ENCODE measurements at places on chromosomes 13 and 19.

DNA sequence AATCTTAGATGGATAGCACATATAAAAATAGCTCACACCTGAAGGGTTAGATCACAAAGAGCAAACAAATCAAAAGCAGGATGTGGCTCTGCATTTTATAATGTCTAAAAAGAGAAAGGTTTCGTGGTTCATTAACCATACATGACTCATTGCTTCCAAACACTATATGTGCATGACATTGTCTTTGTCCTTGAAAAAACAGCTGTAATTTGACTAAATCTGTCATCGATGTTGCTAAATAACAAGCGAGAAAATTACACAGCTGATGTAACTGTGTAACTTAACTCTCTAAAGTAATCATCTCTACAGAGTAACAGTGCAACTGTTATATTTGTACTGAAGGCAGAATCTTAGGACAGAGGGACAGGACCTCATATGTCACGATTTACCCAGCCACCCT, 383.1 kb upstream of the GPC6 start:
- no peak for DNase-seq

DNA sequence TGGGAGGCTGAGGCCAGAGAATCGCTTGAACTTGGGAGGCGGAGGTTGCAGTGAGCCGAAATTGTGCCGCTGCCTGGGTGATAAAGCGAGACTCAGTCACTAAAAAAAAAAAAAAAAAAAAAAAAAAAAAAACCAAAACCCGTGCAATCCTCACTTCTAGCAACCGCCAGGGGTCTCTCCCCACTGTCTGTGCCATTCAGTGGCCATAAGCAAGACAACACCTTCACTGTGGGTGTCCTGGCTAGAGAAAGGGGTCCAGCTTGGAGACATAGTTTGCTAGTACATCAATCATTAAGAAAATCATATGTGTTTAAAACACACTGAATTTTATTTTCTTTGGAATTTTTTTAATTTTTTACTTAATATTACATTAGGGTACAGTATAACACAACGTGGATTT, 68.2 kb downstream of the RASL11A start:
- DNase-seq: no peak

- DNase-seq: no peak
Observed at GRCh38 chr19:2187159-2187558, 23.4 kb downstream of the DOT1L start.

- no peak for DNase-seq
Observed at GRCh38 chr13:57631596-57632275, at the start of gene PCDH17. PCDH17 (plus strand) TSS chr13:57631744; CDS start chr13:57632547, 803 bp downstream.

GRCh38 chr19:19820774-19821320, 703 bp downstream of the ZNF506 start:
- no peak for DNase-seq

DNA sequence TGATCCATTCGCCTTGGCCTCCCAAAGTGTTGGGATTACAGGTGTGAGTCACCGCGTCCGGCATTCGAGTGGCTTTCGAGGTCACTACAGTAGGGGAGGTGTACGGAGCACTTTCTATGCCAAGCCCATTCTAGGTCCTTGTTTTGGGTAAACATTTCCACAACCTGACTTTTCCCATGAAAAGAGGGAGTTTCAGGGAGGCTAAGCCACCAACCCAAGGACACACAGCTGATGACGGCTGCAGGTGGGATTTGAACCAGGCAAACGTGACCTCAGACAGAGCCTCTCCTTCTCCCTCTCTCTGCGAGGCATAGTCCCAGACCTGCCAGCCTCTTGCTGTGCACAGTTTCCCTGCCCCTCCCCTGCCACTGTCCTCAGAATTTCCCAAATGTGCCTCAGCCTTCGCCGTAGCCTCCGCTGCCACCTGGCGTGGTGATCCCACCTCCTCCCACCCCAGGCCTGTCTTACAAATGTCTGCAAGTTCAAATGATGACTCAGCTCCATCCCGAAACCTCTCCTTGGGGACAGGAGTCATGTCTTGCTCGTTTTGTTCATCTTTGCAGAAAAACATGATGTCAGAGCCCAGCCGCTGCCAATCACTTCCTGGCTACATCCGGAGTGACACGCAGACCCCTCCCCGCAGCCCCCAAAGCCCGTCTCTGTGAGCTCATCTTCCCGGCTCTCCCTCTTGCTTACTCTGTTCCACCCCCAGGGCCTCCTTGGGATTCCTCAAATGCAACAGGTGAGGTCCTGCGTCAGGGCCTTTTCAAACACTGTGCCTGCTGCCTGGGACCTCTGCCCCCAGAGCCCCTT, 6.6 kb upstream of the GADD45B start:
- DNase-seq: no peak

Data from T-helper 9 cell (primary cell).